Stimulated activated CD8-positive, alpha-beta memory T cell treated with anti-CD3 and anti-CD28 coated beads, Interleukin-7, amount 100 ng/mL, for 1 hour (primary cell): ENCODE measurements at places on chromosomes 1 and 21.

- no peak for DNase-seq
Observed at GRCh38 chr1:1067860-1068516, 6.1 kb downstream of the RNF223 start.

- DNase-seq, result no peak
Observed at GRCh38 chr1:188665477-188665876, 1812.2 kb downstream of the BRINP3 start.

DNA sequence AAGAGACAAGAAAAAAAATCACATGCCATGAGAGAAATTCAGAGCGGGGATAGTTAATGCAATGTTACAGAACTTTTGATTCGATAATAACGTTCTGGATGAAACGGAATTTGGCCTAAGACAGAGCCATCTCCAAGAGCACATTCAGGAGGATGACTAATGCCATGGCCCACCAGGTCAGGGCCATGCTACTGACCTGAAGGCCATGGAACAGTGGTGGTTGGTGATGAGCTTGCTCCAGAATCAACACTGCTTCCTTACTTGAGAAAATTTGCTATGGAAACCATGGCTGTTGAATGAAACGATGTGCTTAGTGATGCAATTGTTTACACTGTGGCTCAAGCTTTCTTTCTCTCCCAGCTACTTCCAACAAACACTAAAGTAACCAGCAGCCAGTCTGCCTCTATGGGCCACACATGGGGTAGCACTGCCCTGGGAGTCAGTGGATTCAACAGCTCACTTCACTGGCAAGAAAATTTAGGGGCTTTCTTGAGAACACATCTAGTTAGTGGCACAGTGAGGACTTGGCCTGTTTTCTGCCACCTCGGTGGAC lies 299.1 kb downstream of the PCP4 start:
- no peak for DNase-seq

- DNase-seq, result no peak
Observed at GRCh38 chr1:21935393-21935804, 1.7 kb downstream of the HSPG2 start.

DNA sequence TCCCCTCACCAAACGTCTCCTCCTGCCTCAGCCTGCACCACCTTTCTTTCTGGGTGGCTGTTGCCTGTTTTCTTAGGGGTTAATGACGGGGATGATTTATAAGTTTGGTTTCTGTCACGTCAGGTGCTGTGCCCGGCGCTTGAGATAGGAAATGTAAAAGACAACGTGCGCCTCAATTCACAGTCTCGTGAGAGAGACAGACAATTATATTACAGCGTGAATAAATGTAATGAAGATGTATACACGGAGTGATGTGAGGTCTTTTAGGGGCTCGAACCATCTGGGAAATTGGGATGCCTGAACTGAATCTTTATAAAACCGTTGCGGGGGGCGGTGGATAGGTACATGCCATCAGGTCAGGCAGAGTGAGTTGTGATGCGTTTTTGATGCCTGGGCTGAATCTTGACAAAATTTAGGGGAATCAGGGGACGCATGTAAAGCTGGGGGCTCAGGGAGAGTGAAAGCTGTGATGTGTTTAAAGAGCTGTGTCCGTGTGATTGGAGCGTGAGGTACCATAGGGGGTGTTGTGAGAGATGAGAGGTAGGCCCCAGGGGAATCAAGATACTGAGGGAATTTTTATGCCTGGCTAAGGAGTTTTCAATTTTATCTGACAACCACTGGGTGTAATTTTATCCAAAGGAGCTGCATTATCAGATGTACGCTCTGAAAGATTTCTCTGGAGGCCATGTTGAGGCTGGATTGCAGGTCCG lies 831 bp downstream of the TIPRL start:
- no peak for DNase-seq

GRCh38 chr1:110690709-110691365 lies 16.1 kb upstream of the KCNA3 start:
- DNase-seq, result no peak

GRCh38 chr1:229273507-229274232 lies 2.8 kb downstream of the RAB4A start:
- DNase-seq, result no peak

DNA sequence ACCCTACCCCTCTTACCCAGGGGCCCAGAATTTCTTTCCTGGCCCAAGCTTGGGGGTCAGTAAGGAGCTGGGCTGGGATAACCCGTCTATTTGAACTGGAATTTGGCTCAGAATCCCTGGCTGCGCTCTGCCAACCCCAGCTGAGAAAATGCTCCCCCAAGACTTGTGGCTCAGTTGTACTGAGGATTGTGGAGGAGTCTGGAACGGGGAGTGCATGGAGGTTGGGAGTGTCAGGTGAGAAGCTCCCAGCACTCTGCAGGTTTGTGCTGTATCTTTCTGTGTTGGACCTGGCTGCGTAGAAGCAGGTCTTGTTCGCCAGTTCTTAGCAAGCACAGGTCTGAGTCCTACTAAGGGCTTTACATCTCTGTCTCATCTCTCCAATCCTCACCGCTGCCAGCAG lies 1.6 kb downstream of the TCEA3 start:
- DNase-seq, result no peak

GRCh38 chr1:164682570-164682969 lies 123.6 kb downstream of the PBX1 start:
- DNase-seq, result no peak

DNA sequence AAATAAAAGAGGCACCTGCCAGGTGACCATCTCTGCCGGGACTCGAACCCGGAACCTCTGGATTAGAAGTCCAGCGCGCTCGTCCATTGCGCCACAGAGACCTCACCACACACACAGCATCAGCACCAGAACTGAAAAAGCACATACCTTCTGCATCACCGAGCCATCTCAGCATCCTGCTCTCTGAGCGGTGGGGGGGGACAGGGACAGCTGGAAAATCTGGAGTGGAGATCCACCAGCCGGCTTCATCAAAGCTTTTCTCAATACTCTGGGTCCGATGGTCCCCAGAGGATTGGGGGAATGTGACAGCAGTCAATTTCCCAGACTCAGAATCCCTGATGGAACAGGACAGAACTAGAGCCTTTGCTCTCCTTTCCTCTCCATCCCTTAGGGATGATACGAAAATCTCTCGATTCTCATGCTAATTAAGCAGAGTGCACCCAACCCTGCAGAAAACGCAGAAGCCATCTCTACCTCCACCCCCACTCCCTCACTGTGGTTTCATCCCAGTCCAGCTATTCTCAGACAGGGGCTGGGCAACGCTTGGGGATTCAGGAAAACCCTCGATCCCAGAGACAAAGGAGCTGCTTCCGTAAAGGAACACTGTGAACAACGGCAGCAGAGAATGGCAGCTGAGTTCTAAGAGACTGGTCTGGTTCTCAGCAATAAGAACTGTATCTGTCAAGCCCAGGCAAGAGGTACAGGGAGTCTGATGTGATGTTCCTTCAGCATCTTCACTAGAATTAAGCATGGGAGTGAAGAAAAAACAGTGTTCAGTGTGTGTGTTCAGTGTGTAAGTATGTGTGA lies 29.6 kb upstream of the CADM3 start:
- DNase-seq, result no peak

DNA sequence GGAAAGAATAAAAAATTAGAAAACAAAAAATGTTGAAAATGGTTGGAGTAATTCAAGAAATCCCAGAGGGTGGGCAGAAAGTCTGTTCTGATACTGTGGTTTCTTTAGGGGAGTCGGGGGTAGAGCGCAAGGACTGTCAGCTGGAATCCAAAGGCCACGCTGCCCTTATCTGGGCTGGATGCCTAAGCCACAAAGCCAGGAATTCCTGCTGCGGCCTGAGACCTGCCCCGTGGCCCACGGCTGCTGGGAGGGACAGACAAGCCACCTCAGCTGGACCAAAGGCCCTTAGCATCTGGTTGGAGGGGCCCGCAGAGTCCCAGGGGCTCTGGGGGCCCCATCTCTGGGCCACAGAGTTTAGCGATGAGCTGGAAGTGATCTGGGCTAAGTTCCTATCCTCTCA lies 60.2 kb downstream of the DMRTB1 start:
- no peak for DNase-seq

DNA sequence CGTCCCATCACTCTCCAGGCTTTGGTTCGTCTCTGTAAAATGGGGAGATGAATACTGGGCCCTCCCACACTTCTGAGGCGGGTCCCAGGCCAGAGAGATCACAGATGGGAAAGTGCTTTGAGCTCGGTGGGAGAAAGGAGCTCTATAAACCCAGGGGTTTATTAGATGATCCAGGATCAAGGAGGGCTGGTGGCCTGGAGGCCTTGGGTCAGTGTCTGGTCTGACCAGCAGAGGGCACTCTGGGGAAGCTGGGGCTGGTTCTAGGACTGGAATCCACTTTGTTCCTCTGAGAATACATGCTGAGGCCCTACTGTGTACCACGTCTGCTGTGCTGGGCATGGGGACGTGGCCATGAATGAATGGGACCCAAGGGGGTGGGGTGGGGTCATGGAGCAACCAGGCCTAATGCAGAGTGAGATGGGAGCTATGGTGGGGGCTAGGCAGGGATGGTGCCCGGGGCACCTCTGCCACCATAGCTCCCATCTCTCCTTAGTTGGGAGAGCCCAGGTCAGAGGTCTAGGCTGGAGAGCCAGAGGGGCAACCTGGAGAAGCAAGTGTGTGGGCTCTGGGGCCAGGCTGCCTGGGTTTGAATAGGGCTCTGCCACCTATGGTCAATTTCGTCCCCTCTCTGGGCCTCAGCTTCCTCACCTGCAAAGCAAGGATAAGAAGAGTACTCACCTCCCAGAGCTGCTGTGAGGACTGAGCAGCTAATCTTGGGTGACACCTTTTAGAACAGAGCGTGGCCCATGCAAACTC lies 9.0 kb upstream of the FAM131C start:
- peak; percentile 30 for DNase-seq

DNA sequence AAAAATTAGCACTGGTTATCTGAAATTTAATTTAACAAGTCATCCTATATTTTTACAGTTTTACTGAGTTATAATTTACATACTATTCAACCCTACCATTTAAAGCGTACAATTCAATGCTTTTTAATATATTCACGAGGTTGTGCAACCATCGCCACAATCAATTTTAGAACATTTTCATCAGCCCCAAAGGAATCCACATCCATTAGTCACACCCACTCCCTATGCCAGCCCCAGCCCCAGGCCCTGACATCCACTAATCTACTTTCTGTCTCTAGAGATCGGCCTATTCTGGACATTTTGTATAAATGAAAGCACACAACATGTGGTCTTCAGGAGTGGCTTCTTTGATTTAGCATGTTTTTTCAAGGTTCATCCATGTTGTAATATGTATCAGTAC lies 134.7 kb downstream of the PSMG1 start:
- no peak for DNase-seq

GRCh38 chr1:114008480-114008941 lies 29.2 kb downstream of the OLFML3 start:
- no peak for DNase-seq

GRCh38 chr1:206842854-206843253 lies 22.6 kb upstream of the IL20 start:
- DNase-seq, result no peak

- DNase-seq, result no peak
Observed at GRCh38 chr1:22729912-22730311, 19.3 kb downstream of the EPHB2 start.

DNA sequence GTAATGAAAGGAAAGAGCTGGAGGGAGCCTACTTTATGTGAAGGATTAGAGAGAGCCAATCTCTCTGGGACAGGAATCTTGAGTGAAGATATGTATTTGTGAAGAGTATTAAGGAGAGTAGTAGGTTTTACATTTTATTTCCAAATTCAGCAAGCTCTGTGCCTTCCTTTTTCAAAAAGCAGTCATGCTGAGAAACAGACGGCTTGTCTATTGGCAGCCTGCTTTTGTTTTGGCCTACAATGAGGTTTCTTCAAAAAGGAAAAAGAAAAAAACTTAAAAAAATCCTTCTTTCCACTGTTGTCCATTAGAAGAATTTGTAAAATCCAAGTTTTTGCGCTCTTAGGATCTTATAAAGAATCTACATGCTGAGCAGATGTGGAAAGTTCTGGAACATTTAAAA lies 103.6 kb upstream of the PTGFR start:
- no peak for DNase-seq

DNA sequence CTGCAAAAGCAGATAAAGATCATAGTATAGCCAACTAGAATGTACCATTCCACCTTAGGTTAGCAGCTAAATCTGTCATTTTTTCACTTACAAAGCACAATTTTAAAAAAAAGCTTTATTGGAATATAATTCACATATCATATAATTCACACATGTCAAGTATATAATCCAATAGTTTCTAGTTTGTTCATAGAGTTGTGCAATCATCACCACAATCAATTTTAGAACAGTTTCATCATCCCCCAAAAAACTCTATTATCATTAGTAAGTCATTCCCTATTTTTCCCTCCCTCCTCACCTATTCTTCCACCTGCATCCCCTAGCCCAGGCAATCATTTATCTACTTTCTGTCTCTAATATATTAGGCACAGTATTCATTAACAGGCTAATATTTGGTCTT lies 32.0 kb upstream of the INSL5 start:
- DNase-seq, result no peak

GRCh38 chr1:172997941-172998361 lies 52.8 kb downstream of the TNFSF18 start:
- no peak for DNase-seq

- DNase-seq, result no peak
Observed at GRCh38 chr1:26328597-26328996, 10.8 kb downstream of the CD52 start.

DNA sequence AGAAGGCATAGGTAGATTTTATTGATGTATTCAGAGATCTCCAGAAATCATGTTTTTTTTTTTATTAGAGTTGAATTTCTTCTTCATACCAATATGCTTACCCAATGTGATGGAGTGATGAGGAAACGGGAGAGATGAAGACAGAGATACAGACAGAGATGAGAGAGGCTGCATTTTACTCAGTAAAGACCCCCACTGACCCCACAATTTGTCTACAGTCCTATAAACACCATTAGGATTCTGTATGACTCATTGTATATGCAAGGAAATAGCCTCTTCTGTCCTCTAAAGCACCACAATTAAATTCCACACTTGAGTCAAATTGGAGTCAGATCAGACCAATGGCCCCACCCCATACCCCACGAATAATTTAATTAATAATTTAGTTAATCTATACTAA lies 44.0 kb downstream of the RUNX1 start:
- no peak for DNase-seq

- DNase-seq, result no peak
Observed at GRCh38 chr1:245678860-245679411, 524.2 kb downstream of the KIF26B start.

- DNase-seq, result no peak
Observed at GRCh38 chr1:95309031-95309471, 75.0 kb downstream of the RWDD3 start.
